ENCODE measurements at places on chromosomes 7 and 10.

DNA sequence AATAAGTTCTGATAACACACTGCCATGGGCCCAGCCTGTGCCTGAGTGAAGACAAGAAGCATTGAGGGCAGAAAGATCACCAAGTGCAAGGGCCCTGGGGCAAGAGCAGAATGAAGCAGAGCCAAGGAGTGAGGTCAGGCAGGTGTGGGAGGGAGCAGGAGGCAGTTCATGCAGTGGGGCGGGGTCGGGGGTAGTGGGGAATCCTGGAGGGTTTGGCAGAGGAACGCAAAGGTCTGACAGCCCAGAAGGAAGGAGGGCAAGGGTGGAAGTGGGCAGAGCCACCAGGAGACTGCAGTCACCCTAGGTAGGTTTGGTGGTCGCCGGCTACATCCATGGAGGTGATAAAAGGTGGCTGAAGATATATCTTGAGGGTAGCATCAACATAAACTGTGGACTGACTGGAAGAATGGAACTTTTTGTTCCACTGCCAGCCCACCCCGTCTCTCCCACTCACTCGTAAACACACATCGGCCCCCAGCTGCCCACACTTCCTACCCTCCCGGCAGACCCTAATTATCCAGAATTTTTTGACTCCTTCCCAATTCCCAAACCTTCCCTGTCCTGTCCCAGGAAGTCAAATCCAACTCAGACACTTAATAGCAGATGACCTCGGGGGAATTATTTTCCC, 172.4 kb downstream of the ARHGAP12 start:
- no peak for DNase-seq

GRCh38 chr10:11765141-11765540, 23.0 kb downstream of the ECHDC3 start:
- no peak for DNase-seq

GRCh38 chr10:1395481-1396296, 339.5 kb downstream of the WDR37 start:
- DNase-seq, result no peak

DNA sequence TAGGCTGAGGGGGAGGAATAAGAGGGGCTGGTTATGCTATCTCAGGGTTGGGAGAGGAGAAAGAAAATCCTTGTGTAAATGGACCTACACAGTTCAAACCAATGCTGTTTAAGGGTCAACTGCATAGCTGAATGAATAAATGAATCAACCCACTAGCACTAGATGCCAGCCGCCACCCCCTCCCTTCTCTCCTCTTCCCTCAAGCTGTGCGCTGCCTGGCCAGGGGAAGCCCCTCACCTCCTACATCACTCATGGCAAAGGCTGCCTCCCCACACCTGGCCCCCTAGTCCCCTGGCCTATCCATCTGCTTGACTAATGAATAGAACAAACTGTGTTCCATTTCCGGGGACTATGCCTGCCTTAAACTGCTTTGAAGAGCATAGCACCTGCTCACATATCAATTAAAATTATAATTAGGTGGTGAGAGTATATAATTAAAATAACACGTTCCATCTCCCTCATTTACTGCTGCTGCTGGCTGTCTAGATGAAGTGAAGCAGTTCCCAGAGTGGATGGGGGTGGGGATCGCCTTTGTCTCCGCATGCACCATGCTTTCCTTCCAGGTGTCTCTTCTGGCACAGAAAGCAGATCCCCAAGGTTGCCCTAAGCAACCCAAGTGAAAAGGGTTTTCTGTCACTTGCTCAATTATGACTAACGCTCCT, 32.6 kb downstream of the GRID1 start:
- DNase-seq, result no peak

DNA sequence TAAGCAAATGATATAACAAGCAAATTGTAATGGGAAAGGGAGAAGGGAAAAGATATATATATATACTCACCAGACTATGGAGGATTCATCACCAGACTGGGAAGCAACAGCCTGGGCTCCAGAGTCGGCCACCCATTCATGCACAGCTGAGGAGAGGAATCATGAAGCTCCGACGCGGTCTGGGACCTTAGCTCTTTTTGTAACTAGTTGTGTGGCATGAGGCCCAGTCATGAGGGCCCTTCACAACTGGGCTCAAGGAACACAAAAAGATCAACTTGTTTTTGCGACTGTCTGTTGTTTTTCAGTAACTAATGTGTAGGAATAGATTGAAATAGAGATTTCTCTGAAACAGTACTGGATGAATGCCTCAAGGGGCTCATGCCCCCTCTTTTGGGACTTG, 911.2 kb downstream of the TYW1 start:
- DNase-seq, result no peak

GRCh38 chr10:28316696-28317095, 13.8 kb upstream of the MPP7 start:
- DNase-seq, result no peak

DNA sequence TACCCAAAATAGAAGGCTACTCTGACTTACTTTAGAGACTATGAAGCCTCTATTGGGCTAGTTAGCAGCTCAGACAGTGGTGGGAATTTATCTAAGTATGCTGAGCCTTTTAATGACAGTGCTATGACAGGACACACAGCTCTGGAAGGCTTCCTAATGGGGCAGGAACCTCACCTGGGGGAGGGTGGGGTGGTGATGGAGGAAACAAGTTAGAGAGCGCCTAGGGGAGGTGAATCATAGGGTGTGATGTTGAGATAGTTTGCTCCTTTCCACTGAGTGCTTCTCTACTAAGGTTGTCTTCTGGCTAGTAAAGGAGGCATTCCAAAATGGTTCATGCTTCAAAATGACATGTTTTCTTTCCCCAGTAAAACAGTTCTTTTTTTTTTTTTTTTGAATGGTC, 42.1 kb downstream of the PPP1R9A start:
- no peak for DNase-seq

DNA sequence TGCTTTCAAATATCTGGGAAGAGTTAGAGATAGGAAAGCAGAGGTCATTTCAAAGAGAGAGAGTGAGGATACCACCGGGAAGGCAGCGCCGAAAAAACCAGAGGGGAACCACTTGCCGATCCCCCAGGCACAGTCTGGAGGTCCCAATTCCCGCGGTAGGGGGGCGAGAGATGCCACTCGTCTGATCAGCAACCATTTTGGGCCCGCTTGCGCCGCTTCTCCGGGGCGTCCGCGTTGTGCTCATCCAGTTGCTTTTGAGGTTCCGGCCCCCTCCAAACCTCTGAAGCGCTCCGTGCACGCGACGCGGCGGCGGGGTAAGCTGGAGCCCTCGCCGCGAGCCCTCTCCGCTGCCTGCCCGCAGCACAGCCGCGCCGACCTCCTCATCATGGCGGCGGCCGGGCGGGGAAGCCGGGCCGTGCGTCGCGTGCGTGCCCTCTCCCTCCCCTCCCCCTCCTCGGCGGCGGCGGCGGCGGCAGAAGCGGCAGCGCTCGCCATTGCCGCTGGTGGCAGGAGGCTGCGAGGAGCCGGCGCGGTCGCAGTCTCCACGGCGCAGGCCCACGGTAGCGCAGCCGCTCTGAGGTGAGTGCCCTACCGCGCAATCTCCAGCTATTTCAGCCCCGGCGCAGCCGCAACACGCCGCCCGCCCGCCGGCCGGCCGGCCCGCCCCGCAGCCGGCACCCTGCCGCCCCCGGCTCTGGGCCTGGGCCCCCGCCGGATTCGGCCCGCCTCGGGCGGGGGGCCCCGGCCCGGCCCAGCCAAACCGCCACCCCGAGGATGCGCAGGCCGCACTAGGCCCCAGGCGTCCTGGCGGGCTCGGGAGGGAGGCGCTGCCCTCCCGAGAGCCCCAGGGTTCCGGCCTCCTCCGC, at the start of gene NRF1:
Gene NRF1, plus strand, starts transcription at position 475 of the 866 bp plus-strand sequence. CDS start 45,632 bp downstream, outside the sequence.
- DNase-seq, result peak; percentile 91

GRCh38 chr10:90579602-90580242, 278.1 kb downstream of the HTR7 start:
- DNase-seq, result no peak

GRCh38 chr10:110792476-110793125, 79.1 kb upstream of the PDCD4 start:
- no peak for DNase-seq

- DNase-seq, result peak; percentile 54
Observed at GRCh38 chr10:61903221-61903927, 1.9 kb downstream of the ARID5B start.

GRCh38 chr10:114012650-114013049, 31.0 kb upstream of the ADRB1 start:
- DNase-seq, result no peak

DNA sequence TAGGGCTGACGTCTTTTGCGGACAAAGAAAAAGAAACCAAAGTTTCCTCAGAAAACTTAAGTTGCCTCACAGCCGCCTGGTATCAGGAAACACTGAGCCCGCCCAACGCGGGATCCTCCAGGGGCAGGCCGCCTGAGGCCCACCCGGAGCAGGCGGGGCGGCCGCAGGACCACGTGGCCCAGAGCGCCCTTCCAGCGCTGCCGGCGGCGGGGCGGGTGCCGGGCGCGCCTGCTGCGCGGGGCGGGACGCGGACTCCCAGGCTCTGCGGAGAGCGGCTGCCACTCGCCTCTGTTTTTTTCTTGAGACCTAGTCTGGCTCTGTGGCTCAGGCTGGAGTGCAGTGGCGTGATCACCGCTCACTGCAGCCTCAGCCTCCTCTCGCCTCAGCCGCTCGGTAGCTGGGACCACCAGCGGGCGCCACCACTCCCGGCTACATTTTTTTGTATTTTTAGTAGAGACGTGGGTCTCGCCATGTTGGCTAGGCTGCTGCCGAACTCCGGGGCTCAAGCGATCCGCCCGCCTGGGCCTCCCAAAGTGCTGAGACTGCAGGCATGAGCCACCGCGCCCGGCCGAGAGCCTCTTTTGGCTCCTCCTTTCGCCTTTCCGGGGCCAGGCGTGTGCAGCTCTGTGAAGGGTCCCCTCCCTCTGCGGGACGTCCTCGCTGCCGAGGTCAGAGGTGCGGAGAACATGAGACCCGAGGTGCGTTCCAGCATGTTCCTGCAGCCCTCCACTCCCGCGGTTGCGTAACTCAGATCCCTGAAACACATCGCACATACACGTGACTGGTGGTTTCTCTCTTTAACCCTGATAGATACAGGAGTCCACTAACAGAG, 11.6 kb upstream of the HNRNPF start:
- peak; percentile 71 for DNase-seq

DNA sequence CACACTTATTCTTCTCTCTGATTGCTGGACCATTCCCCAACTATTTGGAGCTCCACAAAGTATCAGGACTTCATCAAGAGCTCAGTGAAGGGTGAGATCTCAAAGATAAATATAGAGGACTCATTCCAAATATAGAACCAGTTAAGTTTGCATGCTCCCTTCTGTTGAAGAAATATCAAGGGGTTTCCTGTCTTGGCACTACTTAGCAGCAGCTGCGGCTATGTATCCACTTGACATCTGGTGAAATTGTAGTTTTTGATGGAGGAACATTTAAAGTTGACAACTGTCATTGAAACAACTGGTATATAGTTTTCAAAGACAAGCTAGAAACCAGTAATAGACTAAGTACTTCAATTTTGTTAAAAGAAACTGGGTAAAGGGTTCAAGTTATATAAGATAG, 1.0 kb upstream of the SPAG6 start:
- DNase-seq, result no peak

DNA sequence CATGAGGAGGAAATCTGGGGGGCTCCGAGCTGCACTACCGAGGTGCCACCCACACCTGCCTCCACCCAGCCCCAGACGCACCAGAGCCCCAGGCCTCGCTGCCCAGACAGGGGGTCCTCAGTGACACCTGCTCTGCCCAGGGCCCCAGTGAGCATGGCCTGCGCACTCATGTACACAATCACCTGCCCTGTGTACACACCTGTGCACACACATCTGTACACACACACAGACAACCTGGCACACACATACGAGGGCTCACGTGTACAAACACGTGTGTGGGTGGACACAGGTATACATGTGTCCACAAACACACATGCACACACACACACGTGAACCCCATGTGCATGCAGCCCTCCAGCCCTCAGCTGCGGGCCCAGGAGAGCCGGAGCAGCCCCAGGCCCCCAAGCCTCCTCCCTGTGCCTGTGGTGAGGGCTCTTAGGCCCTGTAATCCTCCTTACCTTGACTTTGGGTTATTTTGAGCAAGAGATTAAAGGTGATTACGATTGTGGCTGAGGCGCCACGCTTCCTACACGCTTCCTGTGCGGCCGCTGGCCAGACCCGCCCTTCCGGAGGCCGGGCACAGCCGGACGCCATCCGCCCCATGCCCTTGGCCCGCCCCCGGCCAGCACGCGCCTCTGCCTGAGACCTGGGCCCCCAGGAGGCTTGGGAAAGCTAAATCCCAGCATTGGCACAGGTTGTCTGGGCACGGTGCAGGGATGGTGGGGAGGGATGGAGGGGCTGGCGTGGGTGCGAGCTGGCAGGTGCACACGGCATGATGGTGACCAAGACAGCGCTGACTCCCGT, 71.9 kb downstream of the ELFN1 start:
- DNase-seq, result peak; percentile 41

DNA sequence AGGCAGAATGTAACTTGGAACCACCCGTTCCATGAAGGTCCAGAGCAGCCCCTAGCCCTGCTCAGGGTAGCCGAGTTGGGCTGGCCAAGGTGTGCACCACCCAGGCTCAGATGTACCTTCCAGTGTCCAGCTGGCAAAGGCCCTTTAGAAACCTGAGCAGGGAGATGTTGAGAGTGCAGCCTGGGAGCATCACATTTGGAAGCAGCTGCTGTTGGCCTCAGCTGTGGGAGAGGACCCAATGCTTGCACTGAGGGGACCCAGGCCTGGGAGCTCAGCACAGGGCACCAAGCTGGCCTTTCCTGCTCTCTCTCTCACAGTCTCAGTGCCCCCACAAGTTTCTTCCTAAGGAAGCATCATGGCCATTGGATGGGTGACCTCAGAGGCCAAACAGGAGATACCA, 33.5 kb downstream of the ANXA8 start:
- DNase-seq, result no peak

DNA sequence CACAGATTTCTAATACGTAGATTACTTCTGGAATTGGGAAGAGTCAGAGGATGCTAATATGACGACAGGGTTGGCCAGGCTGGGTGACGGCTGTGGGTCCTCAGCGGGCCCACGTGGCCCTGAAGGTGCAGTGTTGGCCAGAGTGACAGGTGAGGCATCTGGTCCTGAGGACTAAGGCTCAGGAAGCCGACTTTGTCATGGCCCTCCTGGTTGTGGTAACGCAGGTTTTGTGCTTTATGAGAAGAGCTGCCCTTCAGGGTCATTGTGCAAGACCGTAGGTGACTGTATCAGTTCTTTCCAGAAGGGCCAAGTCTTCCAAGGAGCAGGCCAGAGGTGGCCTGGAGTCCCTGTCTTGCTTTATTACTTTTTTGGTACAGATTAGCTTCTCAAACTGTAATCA, 2.5 kb downstream of the EIF3B start:
- no peak for DNase-seq

DNA sequence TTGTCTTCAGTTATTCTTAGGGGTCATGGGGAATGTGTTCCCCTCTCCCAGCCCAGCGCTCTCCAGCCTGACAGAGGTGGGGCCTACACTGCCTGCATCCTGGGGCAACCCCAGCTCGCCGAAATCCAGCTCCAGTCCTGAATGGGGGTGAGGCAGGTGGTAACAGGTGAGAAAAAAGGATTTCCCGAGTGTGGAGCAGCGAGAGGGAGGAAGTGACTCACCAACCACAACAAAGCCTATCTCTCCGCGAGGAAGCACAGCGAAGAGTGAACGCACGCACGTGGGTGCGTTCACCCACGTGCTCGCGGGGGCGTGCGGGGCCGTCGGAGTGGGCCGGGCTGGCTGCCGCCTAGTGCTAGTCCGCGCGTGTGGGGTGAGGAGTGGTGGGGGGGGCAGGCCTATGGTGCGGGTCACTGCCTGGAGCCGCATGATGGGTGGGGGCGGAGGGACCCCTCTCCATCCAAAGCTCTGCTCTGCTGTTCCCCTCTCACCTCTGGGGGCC, 855 bp upstream of the PALD1 start:
- DNase-seq, result peak; percentile 54

All from T-helper 2 cell (primary cell).